ENCODE measurements at places on chromosomes 12 and 14. TPM values are rescaled to one million over a fixed set of nuclear protein-coding genes. Genes with fewer than 3 reads are reported as not detected.

The GPR135 gene
- total RNA-seq, result 13.8 TPM

GRCh38 chr12:69331519-69331908, 16.7 kb upstream of the LYZ start:
- DNase-seq, result no peak

The CHPT1 gene
- 47.6 TPM for total RNA-seq

DNA sequence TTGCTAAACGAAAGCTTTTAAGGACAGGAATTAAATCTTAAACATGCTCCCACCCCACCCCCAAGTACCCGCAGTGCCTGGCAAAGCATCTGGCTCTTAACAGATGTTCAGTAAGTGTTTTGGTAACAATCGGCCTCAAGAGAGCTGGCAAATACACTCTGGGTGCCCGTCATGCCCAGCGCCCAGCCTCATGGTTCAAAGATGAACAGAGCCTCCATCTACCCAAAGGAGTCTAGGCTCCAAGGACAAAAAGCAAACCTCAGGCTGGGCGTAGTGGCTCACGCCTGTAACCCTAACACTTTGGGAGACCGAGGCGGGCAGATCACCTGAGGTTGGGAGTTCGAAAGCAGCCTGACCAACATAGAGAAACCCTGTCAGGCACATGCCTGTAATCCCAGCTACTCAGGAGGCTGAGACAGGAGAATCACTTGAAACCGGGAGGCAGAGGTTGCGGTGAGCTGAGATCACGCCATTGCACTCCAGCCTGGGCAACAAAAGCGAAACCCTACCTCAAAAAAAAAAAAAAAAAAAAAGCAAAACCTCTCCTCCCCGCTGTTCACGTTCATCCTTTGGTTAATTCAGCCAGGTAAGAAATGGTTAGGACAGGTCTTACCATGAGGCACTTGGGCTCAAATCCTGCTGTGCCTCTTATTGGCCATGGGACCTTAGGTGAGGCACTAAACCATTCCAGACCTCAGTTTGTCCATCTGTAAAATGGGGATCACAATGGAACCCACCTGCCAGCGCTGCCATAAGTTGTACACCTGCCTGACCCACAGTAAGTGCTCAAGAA, 151.3 kb downstream of the BCL11B start:
- DNase-seq, result no peak

DNA sequence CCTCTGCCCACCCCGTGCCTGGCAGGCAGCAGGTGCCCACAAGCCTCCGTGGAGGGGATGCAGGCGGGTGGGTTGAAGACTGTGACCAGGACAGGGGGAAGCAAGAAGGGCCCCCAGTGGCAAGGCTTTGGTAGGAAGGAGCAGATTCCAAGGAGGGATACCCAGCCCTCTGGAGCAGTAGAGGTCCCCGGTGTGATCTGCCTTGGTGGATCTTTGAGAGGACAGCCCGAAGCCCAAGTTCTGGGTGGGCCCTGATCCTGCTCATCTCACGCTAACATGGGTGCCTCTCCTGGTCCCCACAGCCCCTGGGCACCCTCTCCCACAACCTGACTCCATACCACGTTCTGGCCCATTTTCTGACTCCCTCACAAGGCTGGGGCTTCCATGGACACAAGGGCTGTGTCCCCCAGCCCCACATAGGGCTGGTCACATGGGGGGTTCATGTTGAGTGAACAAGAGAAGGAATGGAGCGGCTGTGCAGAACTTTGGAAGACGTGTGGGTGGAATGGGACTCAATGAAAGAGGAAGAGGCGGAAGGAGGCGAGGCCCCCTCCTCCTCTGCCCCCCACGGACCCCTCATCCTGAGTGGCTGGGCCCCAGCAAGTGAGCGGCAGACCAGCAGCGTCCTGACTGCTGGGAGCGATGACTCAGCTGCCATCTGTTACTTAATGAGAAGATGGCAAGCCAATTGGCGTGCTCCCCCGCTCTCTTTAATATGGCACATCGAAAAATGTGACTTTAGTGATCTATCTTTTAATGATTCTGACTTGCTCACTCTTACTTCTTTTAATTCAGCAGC, 77.0 kb upstream of the BCL11B start:
- no peak for DNase-seq

DNA sequence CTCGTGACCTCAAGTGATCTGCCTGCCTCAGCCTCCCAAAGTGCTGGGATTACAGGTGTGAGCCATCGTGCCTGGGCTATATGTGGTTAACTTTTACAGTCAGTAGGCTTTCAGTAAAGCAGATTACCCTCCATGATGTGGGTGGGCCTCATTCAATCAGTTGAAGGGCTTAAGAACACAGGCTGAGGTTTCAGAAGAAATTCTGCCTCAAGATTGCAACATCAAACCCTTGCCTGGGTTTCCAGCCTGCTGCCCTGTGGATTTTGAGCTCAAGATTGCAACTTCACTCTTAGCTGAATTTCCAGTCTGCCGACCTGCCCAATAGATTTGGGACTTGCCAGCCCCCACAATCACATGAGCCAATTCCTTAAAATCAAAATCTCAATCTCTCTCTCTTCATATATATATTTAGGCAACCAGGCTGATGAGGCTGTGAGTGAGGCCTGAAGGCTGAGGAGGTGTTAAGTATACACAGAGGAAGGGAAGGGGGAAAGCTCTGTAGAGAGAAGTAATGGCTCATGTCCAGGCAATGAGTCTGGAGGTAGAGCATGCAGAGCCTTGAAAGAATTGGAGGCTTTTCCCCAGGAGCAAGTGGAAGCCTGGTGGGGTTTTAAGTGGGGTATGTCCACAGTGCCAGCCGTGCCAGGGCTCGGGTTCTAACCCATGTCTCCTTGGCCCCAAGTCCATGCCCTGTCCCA, 33.3 kb upstream of the ACTN1 start:
- no peak for DNase-seq

Data from thoracic aorta (tissue), 2 donors.